ENCODE measurements at places on chromosomes 3 and 15.

- no peak for DNase-seq
Observed at GRCh38 chr3:196774848-196775422, 35.3 kb downstream of the PAK2 start.

DNA sequence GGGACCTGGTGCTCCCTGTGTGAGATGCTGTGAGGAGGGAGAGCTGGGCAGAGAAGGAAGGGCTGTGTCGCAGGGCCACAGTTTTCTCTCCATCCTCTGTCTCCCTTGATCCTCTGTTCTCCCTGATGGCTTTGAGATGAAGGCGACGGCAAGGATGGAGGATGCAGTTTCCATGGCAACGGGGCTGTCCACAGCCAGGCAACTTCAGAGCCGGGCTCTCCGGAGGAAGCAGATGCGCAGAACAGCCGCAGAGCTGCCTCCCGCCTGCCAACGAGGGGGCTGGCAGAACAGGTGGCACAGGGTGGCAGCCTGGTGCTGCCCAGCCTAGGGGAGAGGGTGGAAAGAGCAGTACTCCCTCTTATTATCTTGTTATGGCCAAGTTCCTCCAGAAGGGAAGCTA, 9.9 kb upstream of the GRM2 start:
- DNase-seq = no peak

GRCh38 chr15:55897560-55898336, 95.7 kb downstream of the NEDD4 start:
- no peak for DNase-seq

DNA sequence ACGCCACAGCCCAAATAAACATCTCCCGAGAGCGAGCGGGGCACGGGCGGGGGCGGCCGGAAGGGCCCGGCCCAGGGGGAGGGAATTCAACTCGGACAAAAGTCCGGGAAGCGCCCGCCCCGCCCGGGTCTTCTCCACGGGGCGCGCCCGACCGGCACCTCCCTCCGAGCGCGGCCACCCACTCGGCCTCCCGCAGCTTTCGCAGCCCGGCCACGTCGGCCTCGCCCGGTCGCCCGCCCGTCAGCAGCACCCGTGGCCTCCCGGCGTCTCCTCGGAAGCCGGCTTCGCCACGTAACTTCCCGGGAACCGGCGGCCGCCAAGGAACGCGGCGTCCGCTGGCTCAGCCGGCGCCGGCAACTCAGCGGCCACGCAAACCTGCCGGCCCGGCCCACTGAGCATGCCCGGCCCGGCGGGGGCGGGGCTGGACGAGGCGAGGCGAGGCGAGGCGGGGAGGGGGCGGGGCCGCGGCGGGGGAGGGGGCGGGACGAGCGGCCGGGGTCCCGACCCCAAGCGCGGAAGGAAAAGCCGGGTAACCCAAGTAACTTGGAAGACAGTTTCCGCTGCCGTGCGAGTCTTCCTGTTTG, at the start of gene TJP1:
Gene TJP1 (minus strand): TSS at position 369 of the 584 bp plus-strand sequence. CDS start 440 bp downstream, outside the sequence.
- DNase-seq = no peak

DNA sequence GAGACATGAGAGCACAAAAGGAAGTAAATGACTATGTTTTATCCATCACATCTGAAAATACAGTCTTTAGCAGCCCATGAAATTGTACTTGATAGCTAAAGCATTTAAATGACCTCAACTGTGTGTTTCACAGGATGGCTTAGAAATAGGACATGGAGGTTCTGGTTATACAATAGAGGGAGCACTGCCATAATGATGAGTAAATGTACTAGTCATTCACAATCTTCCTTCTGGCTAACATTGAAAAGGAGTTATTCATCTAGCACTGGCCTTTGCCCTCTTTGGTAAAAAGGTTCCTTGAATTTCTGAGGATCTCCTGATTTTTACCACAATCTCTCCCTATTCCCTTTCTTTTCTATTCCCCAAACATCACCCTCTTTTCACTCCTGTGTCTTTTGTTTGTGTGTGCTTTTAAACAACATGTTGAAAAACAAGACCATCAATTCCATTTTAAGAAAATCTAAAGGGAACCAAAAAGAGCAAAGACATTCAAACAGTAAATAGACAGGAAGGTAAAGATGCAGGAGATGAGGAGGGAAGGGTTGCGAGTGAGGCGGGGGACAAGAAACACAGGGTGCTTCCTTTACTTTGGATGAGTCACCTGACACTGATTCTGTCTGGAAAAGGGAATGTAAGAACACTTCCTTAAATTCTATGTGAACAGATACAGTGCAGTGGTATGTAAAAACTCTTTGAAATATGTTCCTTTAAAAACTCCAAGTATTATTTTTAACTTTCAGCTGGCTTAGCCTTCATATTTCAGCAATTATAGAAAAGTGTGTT, 619.0 kb downstream of the MECOM start:
- DNase-seq = no peak

GRCh38 chr15:53982071-53982680, 3.9 kb downstream of the UNC13C start:
- DNase-seq = no peak

DNA sequence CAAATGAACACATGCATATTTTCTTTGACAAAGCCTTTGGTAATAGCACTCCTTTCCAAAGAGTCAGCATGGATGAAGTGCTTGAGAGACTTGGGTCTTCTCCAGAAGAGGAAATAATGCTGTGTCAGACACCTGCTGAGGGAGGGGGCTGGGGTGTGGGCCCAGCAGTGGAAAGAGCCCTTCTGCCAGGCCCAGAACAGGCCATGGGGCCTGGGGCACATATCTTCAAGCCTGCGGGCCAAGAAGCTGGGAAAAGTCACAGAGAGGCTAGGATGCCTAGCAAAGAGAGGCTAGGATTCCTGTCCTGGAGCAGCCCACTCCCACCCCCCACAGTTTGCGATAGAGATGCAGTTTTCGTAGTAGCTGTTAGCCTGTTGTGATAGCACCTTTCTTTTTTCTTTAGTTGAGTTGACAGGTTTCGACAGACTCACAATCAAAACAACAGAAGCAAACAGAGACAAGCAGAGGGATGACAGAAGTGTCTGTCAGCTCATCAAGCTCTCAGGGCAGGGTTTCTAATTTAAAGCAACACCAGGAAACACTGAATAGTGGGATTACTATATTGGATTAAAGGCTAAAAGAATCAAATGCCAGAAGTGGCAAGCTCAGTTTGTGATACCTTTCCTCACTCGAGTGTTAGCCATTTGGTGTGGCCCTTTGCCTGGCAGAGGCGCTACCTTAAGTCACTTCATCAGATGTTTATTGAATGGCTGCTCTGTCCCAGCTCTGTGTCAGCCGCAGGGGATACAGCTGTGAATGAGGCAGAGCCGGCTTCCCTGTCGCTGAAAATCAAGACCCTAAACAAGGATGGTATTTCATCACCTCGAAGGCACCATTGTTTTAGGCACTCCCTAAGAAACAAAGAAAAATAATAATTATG, 19.0 kb downstream of the CMTM7 start:
- no peak for DNase-seq

- DNase-seq = no peak
Observed at GRCh38 chr15:74156678-74157411, 16.7 kb upstream of the ISLR start.

DNA sequence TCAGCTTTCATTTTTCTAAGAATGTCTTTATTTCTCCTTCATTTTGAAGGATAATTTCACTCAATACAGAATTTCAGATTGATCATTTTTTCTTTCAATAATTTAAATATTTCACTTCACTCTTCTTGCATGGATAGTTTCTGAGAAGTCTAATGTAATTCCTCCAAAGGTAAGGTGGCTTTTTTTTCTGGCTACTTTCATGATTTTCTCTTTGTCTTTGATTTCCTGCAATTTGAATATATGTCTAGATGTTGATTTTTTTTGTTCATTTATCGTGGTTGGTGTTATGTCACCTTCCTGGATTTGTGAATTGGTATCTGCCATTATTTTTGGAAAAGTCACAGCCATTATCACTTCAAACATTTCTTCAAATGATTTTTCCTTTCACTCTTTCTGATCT, 14.6 kb upstream of the MCF2L2 start:
- DNase-seq = no peak

- no peak for DNase-seq
Observed at GRCh38 chr15:35439291-35439690, 106.7 kb downstream of the DPH6 start.

- no peak for DNase-seq
Observed at GRCh38 chr3:185677146-185677829, 91.2 kb downstream of the SENP2 start.

- no peak for DNase-seq
Observed at GRCh38 chr3:184977796-184978195, 165.8 kb downstream of the VPS8 start.

- no peak for DNase-seq
Observed at GRCh38 chr15:59237924-59238331, 31.3 kb downstream of the LDHAL6B start.

DNA sequence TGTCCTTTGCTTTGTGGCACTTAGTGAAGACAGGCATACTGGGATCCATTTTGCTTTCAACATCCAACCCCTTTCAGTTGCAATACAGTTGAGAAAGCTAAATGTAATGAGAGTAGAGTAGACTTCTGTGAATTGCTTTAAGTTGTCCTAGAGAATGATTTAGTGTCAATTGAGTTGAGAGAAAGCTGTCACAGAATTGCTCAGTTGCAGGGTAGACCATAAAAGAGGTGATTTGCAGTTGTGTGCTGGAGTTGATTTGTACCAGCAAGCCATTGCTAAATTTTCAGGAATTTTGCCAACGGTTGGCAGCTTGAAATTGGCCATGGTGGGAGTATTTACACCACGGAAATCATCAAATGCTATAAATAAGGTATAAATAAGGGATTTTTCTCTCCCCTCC, 2.2 kb downstream of the ABHD5 start:
- no peak for DNase-seq

DNA sequence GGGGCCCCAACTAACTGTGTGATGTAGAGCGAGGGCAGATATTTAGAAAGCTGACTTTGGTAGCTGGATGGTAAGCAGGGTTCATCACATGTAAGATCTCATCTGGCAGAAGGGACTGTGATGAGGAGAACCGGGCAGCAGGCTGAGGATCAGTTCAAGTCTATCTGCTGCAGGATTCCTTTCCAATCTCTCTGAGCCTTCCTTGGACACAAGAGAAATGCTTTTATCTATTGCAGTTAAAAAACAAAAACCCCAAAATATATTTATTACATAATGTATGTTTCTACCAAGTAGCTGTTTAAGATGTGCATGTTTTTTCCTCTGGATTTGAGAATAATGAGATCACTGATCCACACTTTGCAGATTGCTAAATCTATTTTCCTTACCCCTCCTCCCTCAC, 411.5 kb downstream of the RAP2B start:
- no peak for DNase-seq

GRCh38 chr3:150411976-150412375, 3.9 kb downstream of the TSC22D2 start:
- DNase-seq = no peak

- no peak for DNase-seq
Observed at GRCh38 chr15:95996494-95996893, 334.0 kb upstream of the NR2F2 start.

DNA sequence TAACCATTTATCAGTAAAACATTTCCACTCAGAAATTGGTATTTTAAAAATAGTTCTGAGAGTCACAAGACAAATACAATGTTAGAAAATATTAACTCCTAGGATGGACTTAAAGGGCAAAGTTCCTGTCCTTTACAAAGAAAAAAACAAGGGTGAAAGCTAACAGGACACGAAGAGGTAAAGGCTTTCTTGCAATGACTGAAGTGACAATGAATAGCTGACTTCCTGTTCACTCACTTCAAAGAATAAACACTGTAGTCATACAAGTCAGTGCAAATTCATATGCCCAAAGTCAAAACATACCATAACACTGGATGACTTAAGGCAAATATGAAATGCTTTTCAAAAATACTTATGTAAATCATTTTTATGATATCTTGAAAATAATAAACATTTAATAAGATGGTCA, 1389.8 kb upstream of the ALCAM start:
- DNase-seq = no peak

- DNase-seq = no peak
Observed at GRCh38 chr3:44337248-44337785, 1.2 kb upstream of the TCAIM start.

DNA sequence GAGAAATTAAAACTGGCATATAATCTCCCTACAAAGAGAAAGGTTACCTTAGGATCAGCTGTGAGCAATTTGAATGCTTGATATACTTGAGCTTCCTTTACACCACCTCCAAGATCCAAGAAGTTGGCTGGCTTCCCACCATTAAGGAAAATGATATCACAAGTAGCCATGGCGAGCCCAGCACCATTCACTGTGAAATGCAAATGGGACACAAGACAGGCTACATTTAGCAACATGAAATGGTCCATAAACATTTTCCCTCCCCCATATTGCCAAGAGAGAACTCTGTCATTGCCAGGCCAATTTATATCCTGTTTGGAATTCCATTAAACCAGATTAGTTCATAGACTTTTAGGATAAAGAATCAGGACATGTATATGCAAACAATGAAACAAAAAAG, 158.7 kb downstream of the SUCLG2 start:
- DNase-seq = no peak

DNA sequence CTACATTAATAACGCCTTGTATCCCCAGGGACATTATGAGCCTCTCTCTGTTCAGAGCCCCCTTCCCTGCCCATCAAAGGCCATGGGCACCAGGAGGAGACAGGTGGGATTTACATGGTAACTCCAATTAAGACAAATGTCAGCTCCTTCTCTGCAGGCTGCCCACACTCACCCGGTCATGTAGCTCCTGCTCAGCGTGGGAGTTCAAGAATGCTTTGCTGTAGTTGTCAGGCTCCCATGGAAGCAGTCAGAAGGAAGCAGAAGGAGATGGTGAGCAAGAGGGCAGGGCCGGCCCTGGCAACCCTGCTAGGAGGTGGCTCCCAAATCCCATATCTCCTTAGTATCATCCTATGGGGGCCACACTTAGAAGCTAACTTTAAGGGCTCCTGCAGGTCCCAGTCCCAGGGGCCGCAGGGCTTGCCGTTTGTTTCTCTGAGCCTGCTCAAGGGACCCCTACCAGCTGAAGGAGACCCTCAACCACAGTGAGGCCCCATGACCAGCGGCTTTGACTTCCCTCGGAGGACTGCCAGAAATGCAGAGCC, 218.4 kb upstream of the TLE3 start:
- no peak for DNase-seq

GRCh38 chr3:64399205-64399800, 174.0 kb upstream of the PRICKLE2 start:
- no peak for DNase-seq
